H1 (cell line): ENCODE measurements at places on chromosomes 6 and 20. TPM values are rescaled to one million over a fixed set of nuclear protein-coding genes. Genes with fewer than 3 reads are reported as not detected.
A peak's percentile ranks its signal among the peaks of the same experiment; 100 is the strongest.

- no peaks in the 10 kb centered on the region for H3K36me3 ChIP-seq
- no peak overlapping the region for H3K27ac ChIP-seq
- DNase-seq: no peak
- no peak overlapping the region for H3K4me3 ChIP-seq
- H3K27me3 ChIP-seq: no peaks in the 10 kb centered on the region
These were observed 101.9 kb downstream of the TOX2 start for GRCh38 chr20:44016525-44016924.

DNA sequence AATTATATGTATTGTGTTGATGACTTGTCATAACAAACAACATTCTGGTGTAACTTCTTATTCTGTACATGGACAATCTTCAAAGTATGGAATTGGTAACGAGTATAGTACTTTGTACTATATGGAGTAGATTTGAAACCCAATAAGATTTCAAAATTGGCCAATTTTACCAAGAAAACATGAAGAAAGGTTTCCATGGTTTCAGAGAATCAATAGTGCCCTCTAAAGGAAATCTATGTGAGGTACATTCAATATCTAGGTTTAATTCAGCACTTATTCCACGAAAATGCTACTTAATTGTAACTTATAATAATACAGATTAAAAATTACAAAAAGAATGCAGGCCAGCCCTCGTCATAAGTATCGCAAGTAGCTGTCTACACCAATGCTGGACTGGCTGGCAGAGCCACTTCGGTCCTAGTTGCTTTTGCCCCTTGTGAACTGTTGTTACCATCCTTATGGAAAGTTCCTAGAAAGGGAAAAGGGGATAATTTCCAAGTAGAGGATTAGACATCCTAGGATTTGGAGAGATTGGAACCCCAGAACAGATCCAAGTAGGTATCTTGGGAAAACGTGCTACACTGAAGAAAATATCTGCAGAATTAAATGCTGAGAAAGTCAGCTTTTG, 70.9 kb downstream of the LCA5 start:
- H3K27ac ChIP-seq: no peak overlapping the region
- no peaks in the 10 kb centered on the region for H3K27me3 ChIP-seq
- no peak for DNase-seq
- H3K36me3 ChIP-seq: no peaks in the 10 kb centered on the region
- no peaks in the 10 kb centered on the region for H3K4me1 ChIP-seq
- H3K4me3 ChIP-seq: no peak overlapping the region

- no peak overlapping the region for H3K27ac ChIP-seq
- DNase-seq: no peak
- H3K4me1 ChIP-seq: peaks cover 15% of the 10 kb centered on the region
These were observed 84.8 kb downstream of the TTLL2 start for GRCh38 chr6:167409694-167410093.

- H3K27ac ChIP-seq: no peak overlapping the region
- H3K36me3 ChIP-seq: peaks cover 18% of the 10 kb centered on the region
- H3K27me3 ChIP-seq: no peaks in the 10 kb centered on the region
- H3K4me3 ChIP-seq: no peak overlapping the region
- H3K4me1 ChIP-seq: no peaks in the 10 kb centered on the region; the same call in 1 of the 2 replicates
- DNase-seq: no peak
These were observed 44.9 kb downstream of the TNFRSF21 start for GRCh38 chr6:47264775-47265184.

GRCh38 chr20:58150772-58151171, 77.7 kb downstream of the ANKRD60 start:
- H3K4me3 ChIP-seq: no peak overlapping the region
- H3K27ac ChIP-seq: no peak overlapping the region
- no peaks in the 10 kb centered on the region; the same call in 1 of the 2 replicates for H3K4me1 ChIP-seq
- DNase-seq: peak; percentile 33

- H3K4me3 ChIP-seq: no peak overlapping the region
- H3K36me3 ChIP-seq: no peaks in the 10 kb centered on the region
- H3K4me1 ChIP-seq: no peaks in the 10 kb centered on the region
- H3K27ac ChIP-seq: no peak overlapping the region
- H3K27me3 ChIP-seq: no peaks in the 10 kb centered on the region
- no peak for DNase-seq
These were observed 47.2 kb downstream of the GMPR start for GRCh38 chr6:16285467-16286150.

GRCh38 chr20:5608104-5608441, 142.1 kb upstream of the SHLD1 start:
- H3K27me3 ChIP-seq: no peaks in the 10 kb centered on the region
- DNase-seq: no peak
- no peaks in the 10 kb centered on the region for H3K4me1 ChIP-seq
- no peak overlapping the region for H3K27ac ChIP-seq

- no peak overlapping the region for H3K27ac ChIP-seq
- H3K27me3 ChIP-seq: peaks cover 39% of the 10 kb centered on the region
- no peaks in the 10 kb centered on the region for H3K36me3 ChIP-seq
- no peak overlapping the region for H3K4me3 ChIP-seq
- no peak for DNase-seq
These were observed 35.3 kb downstream of the TFAP2B start for GRCh38 chr6:50853939-50854338.

Gene TRIM15
- polyA plus RNA-seq: 0.18 and 0.19 TPM in 2 replicates

Gene ZNF831
- under 0.01 TPM in 1 of 2 replicates, not detected in the other for polyA plus RNA-seq

Gene FOXQ1
- polyA plus RNA-seq: 0.03 TPM in 2 replicates

Gene BPI
- not detected in 2 replicates for polyA plus RNA-seq
